ENCODE measurements at places on chromosomes 3 and 15. TPM values are rescaled to one million over a fixed set of nuclear protein-coding genes. Genes with fewer than 3 reads are reported as not detected.
A peak's percentile ranks its signal among the peaks of the same experiment; 100 is the strongest.

GRCh38 chr3:44074181-44074580 is 167.5 kb upstream of the TOPAZ1 start:
- peak; percentile 71 for DNase-seq

DNA sequence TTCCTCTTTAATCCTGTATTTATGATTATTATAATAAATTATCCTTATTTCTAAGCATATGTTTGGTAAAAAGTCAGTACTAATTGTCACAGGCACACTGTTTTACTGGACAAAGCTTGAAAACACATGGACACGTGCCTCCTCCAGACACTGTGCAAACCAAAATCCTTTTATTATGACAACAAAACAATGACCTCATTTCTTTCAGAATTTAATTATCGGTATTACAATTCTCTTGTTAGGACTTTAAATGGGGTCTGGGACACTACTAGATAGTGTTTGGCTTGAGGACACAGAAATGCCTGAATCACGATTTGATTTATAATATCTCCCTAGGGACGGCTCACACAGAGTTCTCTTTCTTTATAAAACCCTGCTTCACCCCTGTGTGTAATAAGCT is 107.3 kb upstream of the IGSF10 start:
- no peak for DNase-seq

GRCh38 chr15:57312318-57313133 is 63.8 kb upstream of the CGNL1 start:
- no peak for DNase-seq

DNA sequence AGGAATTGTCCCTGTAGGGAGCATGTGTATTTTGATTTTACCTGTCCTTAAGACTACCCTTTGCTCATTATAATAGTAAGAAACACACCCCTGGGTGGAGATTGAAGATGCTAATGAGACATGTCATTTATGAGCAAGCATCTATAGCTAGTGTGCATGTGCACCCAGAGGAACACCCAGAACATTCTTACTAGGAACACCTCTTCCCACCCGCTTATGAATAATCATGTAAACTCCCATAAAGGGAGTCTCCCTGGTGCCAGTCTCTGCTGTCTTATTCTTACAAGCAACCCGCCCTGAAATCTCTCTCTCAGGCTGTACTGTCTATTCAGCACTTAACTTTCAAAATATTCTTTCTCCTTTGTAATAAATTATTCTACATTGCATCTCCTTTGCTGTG is 1227.3 kb downstream of the ROBO1 start:
- no peak for DNase-seq

GRCh38 chr15:38401106-38401505 is 52.8 kb upstream of the FAM98B start:
- DNase-seq: no peak

DNA sequence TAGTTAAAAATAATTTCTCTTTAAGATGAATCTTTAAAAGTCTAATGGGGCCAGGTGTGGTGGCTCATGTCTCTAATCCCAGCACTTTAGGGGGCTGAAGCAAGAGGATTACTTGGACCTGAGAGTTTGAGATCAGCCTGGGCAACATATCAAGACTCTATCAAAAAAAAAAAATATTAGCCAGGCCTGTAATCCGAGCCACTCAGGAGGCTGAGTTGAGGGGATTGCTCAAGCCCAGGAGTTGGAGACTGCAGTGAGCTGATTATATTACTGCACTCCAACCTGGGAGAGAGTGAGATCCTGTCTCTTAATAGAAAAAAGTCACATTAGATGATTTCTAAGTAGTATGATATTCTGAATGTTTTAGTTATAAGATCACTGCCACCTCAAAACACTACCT is 322.0 kb upstream of the MANF start:
- no peak for DNase-seq

DNA sequence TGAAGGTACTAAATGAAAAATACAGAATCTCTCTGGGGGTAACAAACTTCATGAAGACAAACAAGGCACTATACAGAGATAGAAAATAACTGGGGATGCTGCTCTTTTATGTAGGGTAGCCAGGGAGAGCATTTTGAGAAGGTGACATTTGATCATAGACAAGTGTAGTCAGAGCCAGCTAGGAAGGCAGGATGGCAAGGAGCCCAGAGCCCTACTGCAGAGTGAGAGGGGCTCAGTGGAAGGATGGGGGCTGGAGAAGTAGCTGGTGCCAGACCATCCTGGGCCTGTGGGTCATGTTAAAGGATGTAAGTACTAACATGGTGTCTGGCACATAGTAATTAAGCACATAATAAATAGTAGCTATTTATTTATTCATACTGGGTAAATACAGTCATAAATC is 133.6 kb downstream of the MEIS2 start:
- DNase-seq: no peak

GRCh38 chr3:134682196-134682880 is 31.5 kb upstream of the KY start:
- no peak for DNase-seq

- DNase-seq: no peak
These were observed 116.6 kb upstream of the TSC22D2 start for GRCh38 chr3:150291515-150291914.

GRCh38 chr15:99201408-99202175 is 47.8 kb downstream of the TTC23 start:
- DNase-seq: no peak

ROBO2 gene
- 0.36 TPM for total RNA-seq

ZNF80 gene
- not detected for total RNA-seq

FEZF2 gene
- not detected for total RNA-seq

PAQR9 gene
- total RNA-seq: not detected

THAP10 gene
- total RNA-seq: 1.1 TPM

CEMIP gene
- 687 TPM for total RNA-seq

CACNA2D2 gene
- total RNA-seq: not detected

Measured in osteoblast (primary cell).